ENCODE measurements at places on chromosomes 12 and 14.

DNA sequence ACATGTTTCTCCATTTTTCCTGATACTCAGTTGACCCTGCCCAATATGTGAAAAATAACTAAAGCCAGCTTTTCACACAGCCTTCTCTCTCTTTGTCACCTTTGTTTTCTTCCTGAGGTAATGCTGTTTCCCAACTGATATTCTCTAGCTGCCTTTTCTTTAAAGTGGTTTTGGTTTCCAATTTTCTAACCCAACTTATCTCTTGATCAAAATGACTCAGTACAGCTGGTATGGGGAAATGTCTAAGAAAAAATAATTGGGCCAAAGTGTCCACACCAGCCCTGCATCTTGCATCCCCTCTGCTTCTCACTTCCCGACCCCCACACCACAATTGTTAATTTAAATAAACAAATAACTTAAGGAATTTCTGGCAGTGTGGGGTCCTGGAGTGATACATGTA is 193.8 kb downstream of the SYT1 start:
- no peak for DNase-seq

GRCh38 chr12:109273354-109273753 is 35.7 kb downstream of the FOXN4 start:
- no peak for DNase-seq

- DNase-seq, result no peak
Observed at GRCh38 chr14:76490735-76491134, 114.8 kb downstream of the ESRRB start.

GRCh38 chr12:108235197-108235984 is 103.7 kb downstream of the CMKLR1 start:
- DNase-seq, result no peak

- DNase-seq, result no peak
Observed at GRCh38 chr14:95245334-95245733, 74.4 kb downstream of the CLMN start.
